ENCODE measurements at places on chromosomes 7 and 10.

GRCh38 chr7:98701372-98701771 lies 84.3 kb downstream of the NPTX2 start:
- no peak for DNase-seq

DNA sequence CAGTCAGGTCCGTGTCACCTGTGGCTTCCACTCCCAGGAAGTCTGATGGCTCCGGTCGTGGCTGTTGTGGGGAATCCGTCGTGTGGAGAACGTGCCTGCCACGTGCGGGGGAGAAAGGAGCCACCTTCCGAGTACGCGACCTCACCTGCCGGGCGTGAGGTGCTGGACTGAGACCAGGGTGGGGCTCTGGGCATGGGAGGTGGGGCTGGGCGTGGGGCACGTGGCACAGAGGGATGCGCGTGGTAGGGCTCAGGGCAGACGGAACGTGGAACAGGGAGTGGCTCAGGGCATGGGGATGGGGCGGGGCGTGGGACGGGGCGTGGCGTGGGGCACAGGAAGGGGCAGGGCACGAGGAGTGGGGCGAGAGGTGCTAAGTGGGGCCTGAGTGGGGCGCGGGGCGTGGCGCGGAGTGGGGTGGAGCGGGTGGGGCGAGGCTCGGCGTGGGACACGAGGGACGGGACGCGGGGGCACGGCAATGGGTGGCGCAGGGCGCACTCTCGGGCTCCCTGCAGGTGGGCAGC lies 64.8 kb downstream of the C10orf143 start:
- DNase-seq = no peak

- no peak for DNase-seq
Measured at GRCh38 chr10:126536148-126536547, 134.3 kb downstream of the C10orf90 start.

GRCh38 chr10:111076191-111076681 lies 593 bp upstream of the ADRA2A start:
- peak; percentile 32 for DNase-seq

DNA sequence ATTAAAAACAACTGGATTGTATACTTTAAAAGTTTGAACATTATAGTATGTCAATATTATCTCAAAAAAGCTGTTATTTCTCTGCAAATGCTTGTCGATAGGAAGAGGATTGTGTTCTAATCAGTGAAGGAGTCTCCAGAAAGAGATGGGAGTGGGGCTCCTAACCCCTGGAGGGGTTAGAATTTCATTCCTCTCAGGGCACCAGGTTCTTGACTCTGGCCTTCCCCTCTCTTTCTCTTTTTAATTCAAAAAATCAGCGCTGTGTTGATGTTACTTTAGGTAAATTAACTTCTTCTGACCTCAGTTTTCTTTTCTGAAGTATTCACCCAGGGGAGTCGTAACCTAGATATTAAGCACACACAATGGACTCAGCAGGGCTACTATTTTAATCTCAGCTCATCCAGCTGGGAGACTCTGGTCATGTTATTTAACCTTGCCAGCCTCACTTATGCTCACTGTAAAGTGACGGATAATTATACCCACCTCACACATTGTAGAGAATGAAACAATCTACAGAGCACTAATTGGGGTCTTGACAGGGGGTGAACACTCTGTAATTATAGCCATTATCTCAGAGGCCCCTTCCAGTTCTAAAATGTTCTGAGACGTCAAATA lies 59.4 kb downstream of the GCC1 start:
- DNase-seq = no peak

DNA sequence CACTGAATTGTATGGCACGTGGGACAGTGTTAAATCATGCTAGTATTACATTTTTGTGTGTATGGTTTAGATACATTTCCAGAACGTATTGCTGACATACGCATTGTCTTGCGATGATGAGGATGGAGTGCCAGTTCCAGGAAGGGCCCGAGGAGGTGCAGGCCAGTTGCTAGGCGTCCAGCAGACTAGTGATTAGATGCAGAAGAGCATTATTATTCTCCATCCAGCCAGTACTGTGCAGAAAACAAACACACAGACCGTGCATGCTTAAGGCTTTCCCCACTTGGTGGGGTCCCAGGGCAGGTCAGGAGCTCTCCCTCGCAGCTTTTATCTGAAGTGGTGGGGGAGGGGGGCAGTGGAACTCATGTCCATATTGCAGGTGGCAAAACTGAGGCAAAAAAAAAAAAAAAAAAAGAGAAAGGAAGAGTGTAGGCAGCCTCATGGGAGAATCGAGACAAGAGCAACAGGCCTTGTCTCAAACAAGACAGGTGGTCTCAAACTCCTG lies 189.2 kb downstream of the CAMK1D start:
- DNase-seq = no peak

DNA sequence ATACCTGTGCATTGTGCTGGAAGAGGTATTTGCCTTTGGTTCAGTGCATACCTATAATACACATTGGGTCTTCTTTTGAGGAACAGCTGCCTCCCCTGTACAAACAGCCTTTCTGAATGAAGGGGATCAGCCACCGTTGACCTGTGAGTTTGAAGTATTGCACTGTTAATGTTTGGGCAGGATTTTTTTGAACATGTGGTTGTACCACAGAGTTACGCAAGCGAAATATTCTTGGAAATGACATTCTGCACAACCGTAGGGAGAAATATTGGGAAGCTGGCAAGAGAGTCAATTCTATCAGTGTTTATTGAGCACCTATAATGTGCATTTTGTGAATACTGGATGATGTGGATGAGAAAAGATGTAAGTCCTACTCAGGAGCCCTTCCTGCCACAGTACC lies 270.6 kb downstream of the AUTS2 start:
- no peak for DNase-seq

DNA sequence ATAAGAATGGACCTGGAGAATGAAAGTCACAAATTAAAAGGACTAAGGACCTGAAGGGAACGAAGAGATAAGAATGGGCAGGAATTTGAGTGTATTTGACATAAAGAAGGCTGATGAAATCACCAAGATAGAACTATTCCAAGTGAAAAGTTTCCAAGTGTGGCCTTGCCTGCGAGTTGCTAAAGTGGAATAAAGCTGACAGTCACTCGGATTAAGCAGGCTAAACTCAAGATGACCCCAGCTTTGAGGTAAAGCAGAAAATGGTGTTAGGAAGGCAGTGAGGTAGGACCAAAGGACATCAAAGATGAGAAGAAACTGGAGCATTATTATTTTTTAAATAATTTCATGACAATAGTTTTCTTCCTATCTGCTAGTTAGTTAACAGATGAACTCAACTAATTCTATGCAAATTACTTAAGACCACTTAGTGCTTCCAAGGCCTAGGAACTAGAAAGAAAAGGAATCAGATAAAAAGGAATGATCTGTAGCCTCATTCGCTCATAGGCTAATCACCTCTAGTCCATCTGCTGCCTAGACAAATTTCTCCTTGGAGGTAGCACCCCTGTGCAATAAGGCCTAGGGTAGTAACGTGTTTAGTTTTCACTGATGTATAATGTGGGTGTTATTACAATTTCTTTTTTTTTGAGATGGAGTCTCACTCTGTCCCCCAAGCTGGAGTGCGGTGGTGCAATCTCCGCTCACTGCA lies 34.5 kb downstream of the EZH2 start:
- no peak for DNase-seq

DNA sequence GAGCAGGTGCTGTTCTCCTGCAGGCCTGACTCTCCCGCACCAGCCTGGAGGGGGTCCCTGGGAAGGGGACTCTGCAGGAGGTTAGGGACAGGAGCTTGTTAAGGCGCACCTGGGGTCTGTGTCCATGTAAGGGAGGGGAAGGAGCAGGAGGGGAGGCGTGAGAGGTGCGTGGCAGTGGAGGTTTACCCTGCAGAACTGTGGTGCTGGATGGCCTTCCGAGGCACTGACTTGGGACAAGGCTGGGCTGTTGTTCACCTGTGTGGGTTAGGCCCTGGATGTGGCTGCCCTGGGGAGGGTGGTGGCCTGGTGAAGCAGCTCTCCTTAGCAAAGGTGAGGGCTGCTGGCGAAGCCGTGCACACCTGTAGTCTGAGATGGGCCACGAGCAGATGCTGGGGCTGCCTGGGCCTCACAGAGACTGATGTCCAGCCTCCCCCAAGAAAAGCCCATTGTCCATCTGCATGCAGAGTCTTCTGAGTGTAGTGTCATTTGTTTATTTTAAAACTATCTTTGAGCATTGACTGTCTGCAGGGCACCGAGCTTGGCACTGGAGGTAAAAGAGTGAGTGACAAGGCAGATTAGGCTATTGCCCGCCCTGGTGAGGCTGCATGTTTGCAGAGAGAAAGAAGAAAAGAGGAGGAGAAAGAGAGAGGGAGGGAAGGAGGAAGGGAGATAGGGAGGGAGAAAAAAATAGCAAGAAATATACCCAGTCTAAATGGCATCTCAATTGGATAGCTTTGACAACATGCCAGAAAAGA lies 225.3 kb downstream of the GLRX3 start:
- no peak for DNase-seq

DNA sequence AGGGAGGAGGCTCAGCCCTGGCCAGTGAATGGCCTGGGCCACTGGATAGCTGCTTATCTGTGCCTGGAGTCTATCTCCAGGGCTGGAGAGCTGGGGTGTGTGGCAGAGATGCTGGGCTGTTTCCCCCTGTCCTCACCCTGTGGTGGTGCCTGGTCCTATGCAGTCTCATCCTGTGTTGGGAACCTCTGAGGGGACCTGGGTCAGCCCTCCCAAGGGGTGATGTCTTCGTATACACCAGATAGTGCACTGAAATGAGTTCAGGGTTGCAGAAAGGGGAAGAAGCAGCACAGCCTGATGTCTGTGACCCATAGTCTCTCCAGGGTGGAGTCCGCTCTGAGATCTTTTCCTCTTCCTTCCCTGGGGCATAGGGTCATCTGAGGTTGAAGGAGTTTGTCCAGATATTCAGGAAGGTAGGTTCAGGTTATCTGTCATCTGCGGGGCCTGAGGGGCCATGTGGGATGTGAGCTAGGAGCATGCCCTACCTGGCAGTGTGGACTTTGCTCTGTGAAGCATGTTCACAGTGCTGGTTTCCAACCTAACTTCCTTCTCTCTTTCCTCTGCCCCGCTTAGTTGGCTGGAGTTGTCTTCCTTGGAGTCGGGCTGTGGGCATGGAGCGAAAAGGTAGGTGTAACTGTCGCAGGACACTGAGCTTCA lies 33.4 kb upstream of the SH2D4B start:
- no peak for DNase-seq

- no peak for DNase-seq
Measured at GRCh38 chr7:158108646-158109293, 478.9 kb downstream of the PTPRN2 start.

- no peak for DNase-seq
Measured at GRCh38 chr10:75379212-75379724, 22.3 kb downstream of the ZNF503 start.

- DNase-seq = no peak
Measured at GRCh38 chr7:21763818-21764217, 181.9 kb downstream of the CDCA7L start.

DNA sequence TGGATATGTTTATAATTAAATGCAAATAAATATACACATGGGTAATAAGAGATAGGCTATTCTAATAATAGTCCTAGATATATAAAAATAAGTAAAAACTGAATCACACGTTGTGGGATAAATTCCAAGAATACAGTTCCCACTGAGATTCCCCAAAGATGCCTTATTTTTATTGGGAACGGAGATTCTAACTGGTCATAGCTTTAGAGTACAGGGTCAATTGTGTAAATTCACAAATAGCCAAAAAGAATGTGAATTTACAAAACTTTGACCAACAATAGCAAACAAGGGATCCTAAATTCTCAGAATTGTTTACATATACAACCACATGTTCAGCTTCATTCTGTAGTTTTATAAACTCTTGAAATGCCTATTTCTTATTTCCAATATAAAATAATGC lies 65.0 kb downstream of the VSTM4 start:
- DNase-seq = no peak

DNA sequence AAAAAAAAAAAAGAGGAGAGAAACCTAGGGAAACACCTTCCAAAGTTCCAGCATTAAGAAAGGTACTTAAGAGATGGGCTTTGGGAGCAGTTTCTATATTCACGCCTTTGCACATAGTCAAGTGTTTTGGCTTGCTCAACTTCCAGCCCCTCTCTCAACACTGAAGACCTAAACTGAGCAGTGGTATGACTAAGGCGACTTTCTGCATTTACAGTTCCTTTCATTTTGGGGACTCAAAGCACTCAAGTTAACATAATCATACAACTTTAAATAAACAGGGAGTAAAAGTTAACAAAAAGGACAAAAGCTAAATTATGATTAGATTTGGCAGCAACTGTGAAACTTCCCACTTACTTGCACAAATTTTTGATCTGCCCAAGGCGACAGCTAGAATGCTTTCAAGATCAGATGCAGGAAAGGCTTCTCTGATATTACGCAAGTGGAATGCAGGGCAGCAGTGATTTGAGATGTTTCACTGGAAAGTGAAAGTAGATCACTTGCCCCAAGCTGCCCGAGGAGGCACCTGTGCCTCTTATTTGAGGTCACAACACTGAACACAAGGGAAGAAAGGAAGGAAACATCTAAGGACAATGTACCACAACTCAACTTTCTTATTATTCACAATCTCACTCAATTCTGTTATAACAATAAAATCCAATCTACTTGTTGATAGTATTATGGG lies 199.5 kb downstream of the SKAP2 start:
- DNase-seq = no peak

GRCh38 chr10:74049955-74050354 lies 52.0 kb downstream of the VCL start:
- DNase-seq = no peak

DNA sequence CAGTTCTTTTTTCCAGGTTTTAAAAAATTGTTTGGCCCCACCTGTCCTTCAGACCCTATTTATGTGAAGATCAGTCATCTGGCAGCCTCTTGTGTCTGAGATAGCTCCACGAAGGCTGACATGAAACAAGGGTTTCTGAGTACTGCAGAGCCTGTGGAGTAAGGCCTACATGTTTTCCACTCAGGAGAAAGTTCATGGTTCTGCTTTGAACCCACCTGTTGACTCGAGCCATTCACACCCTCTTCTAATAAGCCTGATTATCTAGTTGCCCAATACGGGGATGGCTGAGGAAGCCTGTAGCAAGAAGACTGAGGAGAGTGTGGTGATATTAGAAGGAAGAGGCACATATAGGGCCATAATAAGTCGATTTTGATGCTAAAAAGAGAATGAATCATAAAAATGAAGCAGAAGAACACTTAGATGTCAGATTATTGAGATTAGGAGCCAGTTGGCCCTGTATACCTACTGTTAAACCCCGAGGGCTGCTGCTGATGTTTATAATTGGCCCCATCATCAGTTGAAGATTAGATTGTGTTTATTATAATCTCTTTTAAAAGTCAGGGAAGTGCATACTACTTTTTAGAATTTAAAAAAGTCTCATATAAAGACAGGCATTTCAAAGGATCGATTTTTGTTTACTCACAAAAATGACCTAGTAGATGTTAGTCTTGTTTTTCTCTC lies 109.4 kb downstream of the CDK14 start:
- DNase-seq = no peak

Data from astrocyte of the spinal cord (primary cell).